ENCODE measurements at places on chromosomes 3 and 15.

- no peak for DNase-seq
Observed at GRCh38 chr15:90036806-90037510, 35.8 kb downstream of the ZNF710 start.

DNA sequence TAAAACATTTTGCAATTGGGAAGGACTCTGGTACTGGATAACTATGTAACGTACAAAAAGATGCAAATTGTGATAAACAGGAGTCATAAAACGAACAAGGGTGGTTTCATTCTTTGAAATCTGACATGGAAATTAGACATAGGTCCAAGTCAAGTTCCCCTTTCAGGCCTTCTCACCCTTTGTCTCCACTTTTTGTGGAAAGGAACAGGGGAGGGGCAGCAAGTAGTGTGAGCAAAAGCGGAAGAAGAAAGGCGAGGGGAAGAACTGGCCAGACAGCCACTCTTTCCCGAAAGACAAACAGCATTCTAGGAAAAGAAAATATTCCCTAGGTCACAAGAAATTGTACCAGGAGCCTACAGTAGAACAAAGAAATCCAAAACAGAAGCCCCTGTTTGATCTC, 52.6 kb downstream of the MCF2L2 start:
- DNase-seq = no peak

GRCh38 chr15:57500256-57500655, 91.4 kb upstream of the MYZAP start:
- no peak for DNase-seq

DNA sequence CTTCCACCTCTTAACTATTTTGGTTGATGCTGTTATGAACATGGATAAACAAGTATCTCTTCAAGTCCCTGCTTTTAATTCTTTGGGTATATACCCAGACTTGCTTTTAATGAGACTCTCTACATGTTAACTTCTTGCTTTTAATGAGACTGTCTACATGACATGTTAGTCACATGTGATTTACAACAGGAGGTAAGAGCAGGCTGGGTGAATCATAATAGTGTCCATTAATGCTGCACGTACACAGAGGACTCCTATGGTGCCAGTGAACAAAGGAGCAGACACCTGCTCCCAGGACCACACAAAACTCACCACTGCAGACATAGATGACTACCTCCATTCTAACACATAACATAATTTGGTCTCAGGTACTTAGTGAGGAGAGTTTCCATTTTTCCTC, 273.4 kb upstream of the NSMCE3 start:
- DNase-seq = no peak

- DNase-seq = no peak
Observed at GRCh38 chr3:117393119-117393518, 683.5 kb downstream of the TUSC7 start.

GRCh38 chr3:11140030-11140712, 14.1 kb upstream of the HRH1 start:
- DNase-seq = no peak

- DNase-seq = peak; percentile 93
Observed at GRCh38 chr3:55750525-55750924, 263.4 kb upstream of the WNT5A start.

- DNase-seq = no peak
Observed at GRCh38 chr3:62229908-62230307, 143.4 kb downstream of the FEZF2 start.

GRCh38 chr3:48187301-48187578, 977 bp downstream of the CDC25A start:
- DNase-seq = no peak

GRCh38 chr15:97096303-97096835, 765.9 kb downstream of the NR2F2 start:
- DNase-seq = no peak

DNA sequence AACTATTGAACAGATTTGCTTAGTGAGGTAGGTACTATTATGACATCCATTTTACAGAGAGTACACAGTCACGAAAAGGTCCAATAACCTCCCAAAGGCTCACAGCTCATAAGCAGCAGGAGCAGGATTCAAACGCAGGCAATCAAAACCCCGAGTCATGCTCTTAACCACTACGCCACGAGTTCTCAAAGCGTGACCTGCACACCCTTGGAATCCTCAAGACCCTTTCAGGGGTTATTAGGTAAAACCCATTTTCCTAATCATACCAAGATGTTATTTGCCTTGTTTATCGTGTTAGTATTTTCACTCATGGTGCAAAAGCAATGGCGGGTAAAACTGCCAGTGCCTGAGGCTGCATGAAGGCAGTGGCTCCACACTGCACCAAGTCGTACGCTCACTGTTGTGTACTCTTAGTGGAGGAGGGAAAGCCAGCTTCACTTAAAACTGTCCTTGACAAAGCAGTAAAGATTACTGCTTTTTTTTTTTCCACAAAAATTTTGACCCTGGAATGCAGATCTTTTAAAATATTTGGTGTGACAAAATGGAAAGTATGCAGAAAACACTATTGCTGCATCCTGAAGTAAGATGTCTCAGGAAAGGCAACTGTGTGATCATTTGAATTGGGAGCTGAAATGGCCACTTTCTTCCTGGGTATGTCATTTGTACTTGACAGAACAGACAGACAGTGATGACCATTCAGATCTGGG, 96.1 kb downstream of the IGF2BP2 start:
- DNase-seq = no peak

- DNase-seq = no peak
Observed at GRCh38 chr15:100100926-100101325, 240.8 kb downstream of the ADAMTS17 start.

DNA sequence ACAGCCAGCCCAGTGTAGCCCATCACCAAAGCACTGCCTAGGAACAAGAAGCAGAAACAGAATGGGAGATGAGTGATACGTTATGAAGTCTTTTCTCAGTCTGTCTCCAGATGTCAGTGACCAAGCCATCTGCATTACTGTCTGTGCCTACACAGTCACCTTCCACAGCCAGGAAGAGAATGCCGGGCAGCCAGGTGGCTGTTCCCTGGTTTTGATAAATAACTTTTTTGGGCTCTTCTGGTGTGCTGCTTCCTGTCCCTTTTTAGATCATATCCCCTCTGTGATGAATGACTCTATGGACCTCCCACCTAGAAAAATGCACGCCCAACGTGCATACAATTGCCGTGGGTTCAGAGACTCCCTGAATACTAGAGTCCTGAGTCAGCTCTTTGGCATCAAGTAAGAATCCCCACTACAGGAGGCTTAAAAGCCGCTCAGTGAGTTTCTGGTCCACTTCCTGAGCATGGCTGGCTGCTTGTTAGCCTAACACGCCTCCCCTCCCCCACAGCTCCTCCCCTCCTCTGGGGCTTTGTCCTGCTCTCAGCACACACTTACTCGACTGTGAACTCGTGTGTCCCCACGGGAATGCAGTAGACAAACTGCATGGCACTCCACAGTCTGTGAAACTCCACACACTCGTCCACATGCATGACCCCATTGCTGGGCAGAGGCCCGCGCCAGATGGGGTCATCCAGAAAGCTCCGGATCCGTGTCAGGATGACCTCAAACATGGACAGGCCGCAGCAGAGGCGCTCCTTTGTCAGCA, 34.7 kb downstream of the NIPA2 start:
- DNase-seq = no peak

- no peak for DNase-seq
Observed at GRCh38 chr3:72052841-72053409, 268.0 kb upstream of the PROK2 start.

DNA sequence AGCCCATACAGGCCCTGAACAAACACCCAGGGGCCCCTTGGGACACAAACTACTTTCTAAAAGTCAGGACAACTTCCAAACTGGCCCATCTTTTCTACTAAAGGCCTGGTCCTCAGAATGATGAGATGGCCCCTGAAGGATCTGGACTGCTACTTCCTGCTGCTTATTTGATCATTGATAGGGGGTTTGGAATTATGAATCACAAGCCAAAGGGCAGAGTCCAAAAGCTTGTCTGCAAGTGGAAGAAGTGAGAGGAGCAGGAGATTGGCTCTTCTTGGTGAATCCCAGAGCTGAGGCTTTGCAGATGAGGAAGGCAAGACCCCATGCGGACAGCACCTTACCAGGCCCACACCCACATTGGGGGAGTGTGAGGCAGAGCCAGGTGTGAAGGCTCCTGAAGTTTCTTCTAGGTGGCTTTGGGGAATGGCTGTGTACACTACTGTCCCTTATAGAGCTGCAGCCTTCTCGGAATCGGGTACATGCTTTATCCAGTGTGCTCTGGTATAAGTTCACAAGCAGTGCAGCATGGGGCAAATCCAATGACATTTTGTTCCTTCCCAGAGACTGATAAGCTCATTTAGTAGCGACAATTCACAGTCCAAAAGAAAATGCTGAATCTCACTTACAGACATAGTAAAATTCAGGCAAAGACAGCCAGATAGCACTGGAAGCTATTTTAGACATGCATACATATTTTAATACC, 133.1 kb downstream of the RORA start:
- DNase-seq = no peak

- DNase-seq = no peak
Observed at GRCh38 chr3:45273681-45274515, 47.8 kb upstream of the TMEM158 start.

DNA sequence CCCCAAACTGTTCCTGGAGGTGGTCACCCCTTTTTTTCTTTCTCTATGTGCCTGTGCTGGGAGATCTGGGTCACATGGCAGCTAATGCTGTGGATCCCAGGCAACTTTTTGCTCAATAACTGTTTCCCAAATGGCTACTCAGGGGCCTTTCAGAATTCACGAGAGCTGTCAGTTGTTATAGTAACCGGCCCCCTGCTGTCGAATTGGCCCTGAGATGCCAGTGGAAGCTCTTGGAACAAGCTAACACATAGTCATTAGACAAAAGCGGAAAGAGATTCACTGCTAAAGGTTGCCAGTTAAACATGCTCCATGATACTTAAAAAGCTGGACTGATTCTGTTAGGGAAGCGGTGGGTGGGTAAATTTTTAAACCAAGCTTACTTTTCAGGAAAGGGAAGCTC, 144.1 kb downstream of the FEZF2 start:
- DNase-seq = no peak

DNA sequence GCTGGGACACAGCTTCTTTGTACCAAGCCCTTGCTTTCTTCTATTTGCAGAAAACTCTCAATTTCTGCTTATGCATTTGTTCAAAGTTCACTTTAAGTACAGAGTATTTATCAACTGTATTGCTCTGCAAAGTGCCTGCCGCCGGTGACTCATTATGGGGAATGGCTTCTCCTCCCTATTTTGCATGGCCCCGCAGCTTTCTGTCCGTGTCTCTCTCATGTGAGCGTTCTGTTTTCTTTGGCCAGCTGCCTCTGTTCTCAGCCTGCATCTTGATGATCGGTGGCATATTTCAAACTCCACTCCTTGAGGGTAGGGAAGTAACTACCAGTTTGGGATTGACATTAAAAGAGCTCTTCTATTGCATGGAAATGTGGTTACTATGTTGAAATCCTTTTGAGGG, 28.6 kb upstream of the ST8SIA2 start:
- no peak for DNase-seq

DNA sequence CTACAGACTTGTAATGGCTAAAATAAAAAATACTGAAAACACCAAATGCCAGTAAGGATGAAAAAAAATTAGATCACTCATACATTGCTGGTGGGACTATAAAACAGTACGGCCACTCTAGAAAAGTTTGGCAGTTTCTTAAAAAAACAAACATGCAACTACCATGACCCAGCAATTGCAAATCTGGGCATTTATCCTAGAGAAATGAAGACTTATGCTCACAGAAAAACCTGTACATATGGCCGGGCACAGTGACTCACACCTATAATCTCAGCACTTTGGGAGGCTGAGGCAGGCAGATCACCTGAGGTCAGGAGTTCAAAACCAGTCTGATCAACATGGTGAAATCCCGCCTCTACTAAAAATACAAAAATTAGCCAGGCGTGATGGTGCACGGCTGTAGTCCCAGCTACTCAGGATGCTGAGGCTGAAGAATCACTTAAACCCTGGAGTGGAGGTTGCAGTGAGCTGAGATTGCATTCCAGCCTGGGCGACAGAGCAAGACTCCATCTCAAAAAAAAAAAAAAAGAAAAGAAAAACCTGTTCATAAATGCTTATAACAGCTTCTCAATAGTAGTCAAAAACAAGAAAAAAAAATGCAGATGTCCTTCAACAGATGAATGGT, 5.6 kb downstream of the TP53BP1 start:
- no peak for DNase-seq

GRCh38 chr15:73991260-73991659, 835 bp downstream of the STOML1 start:
- DNase-seq = no peak

GRCh38 chr3:15646851-15647511, 45.4 kb downstream of the BTD start:
- DNase-seq = no peak

GRCh38 chr3:158152186-158152585, 42.3 kb downstream of the RSRC1 start:
- no peak for DNase-seq

DNA sequence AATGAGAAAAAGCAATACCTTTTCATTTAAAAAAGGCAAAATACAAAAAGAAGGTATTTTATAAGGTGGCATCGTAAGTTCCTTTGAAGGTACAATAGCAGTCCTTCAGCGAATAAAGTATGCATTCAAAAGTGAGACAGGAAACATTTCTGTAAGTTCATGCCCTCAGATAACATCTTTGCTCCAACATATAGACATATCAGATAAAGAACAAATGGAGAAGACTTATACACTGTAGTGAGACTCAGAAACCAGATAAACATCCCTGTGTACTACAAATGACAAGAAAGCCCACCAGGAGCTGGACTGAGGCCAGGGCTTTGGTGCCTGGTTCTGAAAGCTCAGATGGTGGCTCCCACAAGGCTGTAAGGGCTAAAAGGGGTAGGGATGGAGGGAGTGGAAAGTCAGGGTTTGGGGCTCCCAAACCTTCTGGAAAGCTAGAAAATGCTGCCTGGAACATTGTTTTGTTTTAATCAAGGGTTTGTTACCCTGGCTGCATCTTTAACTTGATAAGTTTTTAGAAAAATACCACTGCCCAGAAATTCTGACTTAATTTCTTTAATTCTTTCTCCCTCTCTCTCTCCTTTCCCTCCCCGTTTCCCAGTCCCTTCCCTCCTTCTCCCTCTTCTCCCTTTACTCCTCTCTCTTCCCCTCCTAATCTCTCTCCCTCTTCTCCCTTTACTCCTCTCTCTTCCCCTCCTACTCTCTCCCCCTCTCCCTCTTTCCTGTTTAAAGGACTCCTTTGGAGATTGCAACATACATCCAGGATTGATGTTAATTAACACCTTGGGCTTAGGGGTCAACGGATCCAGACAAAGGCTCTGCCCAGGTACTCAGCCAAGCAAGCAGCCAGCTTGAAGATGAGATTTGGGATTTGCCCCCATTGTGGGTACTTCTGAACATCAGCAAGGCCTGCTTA, 126.1 kb downstream of the AQP9 start:
- DNase-seq = no peak

- DNase-seq = no peak
Observed at GRCh38 chr15:100211855-100212850, 129.6 kb downstream of the ADAMTS17 start.
